Stimulated activated CD8-positive, alpha-beta memory T cell treated with anti-CD3 and anti-CD28 coated beads, Interleukin-4, amount 100 ng/mL, for 4 hours (primary cell): ENCODE measurements at places on chromosomes 6 and 20.

DNA sequence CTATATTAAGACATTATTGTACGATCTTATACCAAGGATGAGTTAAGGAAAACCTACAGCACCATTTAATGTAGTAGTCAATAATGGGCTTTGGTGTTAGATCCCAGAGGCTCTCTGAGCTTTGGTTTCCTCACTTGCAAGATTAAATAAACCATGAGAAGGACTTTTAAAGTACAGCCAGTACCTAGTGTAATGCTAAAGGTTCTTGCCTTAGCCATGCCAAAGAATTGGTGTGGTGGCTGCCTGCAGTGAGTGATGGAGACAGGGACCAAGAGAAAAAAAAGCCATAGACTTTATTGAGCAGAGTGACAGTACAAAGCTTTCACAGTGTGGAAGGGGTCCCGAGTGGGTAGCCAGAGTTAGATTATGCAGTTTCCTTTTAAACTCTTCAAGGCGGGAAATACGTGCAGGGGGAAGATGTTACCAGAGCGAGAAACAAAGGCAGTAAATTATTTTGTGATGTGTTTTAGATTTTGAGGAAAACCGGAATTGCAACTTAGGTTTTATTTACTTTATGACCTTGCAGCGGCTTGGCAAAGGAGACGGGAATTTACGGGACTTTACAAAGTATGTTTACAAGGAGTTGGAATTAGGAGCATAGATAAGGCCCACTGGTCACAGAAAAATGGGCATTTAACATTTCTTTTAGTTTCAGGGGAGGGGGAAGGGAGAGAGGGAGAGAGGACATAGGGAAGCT lies 100.4 kb downstream of the MYO6 start:
- DNase-seq, result no peak

DNA sequence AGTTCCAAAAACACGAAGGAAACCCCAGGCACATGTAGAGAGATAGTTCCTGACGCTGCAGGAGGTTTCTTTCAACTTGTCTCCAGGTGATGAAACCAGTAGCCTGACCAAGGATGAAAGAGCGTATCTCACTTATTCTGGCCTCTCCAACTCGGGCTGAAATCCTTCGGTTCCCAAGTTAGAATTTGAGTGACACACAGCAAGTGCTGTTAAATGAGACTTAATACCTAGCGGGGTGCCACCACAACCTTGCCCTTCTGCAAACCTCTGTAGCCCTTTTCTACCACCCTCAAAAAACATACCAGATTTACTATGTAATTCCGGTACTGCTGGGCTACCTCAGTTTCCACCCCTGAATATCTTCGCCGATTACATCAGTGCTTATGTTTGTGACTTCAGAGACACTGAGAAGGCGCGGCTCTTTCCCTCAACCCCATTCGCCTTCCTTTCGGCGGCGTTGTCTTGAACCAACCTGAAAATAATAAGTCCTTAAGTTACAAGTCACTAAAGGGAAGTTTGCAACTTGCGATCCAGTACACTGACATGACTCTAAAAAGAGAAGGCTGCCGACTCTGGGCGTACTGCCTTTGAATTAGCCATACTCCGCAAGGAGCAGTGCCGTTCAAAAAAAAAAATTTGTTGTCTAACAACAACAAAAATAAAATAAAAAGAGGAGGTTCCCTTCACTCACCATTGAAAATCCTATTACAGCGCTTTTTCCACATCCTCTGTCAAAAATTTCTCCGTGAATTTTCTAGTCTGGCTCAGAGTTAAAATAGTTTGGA lies 194.9 kb upstream of the ZNF184 start:
- no peak for DNase-seq

- no peak for DNase-seq
Measured at GRCh38 chr6:163490826-163491577, 76.5 kb downstream of the QKI start.

- no peak for DNase-seq
Measured at GRCh38 chr6:36685926-36686667, 7.6 kb downstream of the CDKN1A start.

DNA sequence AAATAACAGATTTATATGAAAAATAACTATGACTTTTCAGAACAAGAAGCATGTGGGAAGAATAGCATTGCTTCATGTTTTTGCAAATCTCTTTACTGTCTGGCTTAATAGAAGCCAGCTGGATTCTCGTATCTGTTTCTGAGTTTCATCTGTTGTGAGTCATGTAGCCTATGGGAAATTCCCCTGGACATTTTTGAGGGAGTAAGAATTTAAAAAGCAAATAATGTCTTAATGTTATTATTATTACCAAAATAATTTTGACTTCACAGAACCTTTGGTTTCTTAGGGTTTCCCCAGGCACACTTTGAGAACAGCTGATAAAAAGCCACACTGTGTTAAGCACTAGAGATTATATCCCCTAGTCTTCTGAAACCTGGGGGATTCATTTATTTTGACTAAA lies 75.8 kb downstream of the SYCP2L start:
- no peak for DNase-seq

GRCh38 chr20:23582293-23582692 lies 14.0 kb upstream of the CST9L start:
- DNase-seq, result no peak

DNA sequence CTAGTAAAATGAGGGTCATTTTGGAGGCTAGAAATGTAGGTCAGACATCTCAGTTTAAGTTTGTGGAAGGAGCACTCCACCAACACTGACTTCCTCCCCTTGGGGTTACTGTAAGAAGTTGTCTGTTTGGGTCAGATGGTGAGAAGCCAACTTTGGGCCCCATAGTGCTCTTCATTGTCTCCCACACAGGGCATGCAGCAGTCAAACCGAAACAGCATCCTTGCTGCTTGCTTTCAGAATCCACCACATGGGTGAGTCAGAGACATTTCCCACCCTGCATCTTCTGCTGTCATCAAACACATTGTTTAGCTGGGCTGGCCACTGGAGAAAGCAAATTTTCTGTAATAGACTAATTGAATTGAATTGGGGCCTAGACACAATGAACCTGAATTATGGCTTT lies 16.8 kb downstream of the IL17F start:
- DNase-seq, result no peak

DNA sequence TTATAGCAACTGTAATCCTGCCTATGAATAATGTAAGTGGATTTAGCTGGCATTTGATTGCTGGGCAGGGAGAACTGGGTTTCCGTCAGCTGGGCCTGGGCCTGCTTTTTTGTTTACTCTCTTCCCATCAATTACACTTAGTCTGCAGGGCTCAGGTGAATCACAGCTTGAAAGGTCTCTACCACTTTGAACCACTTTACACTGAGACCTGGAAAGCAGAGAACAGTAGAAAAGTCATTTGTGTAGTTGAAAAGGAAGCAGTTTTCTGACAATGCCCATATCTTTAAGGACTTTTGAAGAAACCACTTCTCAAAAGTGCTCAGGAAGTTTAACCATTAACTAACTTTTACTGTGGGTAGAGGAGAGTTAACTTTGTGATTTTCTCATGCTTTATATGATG lies 315.4 kb upstream of the SASH1 start:
- no peak for DNase-seq

- DNase-seq, result no peak
Measured at GRCh38 chr6:75347898-75348610, 63.5 kb upstream of the TMEM30A start.

DNA sequence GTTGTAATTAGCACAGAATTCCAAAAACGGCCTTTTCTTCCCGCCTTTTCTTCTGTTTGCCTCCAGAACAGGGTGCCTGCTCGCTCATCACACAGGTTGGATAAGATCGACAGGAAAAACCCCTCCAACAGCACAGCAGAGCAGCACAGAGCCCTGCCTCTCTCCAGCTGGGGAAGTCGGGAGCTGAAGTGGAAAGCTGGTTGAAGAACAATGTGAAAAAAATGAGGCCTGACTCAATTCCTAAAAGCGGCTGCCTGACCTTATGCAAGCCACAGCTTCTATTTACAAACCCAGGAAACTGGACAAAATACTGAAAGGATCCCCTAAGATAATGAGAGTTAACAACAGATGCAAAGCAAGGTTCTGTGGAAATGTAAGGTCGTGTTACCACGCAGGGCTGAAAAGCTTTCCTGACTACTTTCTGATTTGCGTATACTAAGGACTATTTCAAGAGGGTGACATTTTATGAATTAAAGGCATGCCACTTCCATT lies 116.9 kb downstream of the TTLL2 start:
- no peak for DNase-seq

- no peak for DNase-seq
Measured at GRCh38 chr6:168313431-168314011, 6.1 kb downstream of the DACT2 start.

- DNase-seq, result no peak
Measured at GRCh38 chr6:36444470-36444869, 1.7 kb downstream of the KCTD20 start.

DNA sequence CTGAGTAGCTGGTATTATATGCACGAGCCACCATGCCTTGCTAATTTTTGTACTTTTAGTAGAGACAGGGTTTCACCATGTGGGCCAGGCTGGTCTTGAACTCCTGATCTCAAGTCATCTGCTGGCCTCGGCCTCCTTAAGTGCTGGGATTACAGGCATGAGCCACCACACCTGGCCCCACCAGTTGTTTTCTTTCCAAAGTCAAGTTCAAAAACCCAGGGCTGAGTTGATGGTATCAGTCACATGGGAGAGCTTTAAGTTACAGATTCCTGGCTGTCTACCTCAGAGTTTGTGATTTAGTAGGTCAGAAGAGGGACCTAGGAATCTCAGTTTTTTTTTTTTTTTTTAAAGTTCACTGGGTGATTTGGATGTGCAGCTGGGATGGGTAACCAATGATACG lies 107.7 kb downstream of the SCP2D1 start:
- no peak for DNase-seq

DNA sequence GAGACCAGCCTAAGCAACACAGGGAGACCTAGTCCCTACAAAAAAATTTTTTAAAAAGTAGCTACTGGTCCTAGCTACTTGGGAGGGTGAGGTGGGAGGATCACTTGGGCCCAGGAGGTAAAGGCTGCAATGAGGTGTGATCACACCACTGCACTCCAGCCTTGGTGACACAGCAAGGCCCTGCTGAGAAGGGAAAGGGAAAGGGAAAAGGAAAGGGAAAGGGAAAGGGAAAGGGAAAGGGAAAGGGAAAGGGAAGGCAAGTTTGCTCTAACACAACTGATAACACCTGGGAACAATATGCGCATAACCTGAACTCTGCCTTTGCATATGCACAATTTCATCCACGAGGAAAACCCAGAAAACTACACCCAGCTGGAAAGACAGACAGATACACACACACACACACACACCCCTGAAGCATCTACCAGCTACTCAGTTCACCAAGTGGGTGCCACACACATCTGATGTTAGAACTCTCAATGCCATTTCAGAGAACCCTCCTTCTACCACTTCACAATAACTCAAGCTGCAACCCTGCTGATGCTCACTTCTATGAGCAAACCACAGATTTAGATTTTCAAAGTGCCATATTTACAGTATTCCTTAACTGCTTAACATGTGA lies 19.1 kb downstream of the B4GALT5 start:
- DNase-seq, result no peak

DNA sequence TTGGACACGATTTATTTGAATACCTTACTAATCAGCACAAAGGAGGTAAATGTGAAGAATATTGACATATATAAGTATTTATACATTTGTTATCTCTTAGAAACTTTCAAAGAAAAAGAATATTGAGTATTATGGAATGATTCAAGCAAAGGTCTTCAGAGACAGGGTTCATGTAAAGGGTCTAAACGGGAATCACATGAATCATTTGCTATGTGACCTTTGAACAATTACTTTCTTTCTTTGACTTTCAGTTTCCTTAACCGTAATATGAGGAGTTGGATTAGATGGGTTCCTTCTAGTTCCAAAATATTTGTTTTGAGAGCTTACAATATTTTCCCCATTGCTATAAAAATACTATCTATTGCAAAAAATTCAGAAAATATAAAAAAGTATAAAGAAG lies 14.3 kb downstream of the ENPP1 start:
- no peak for DNase-seq

GRCh38 chr20:46296526-46297250 lies 11.6 kb downstream of the CDH22 start:
- no peak for DNase-seq

GRCh38 chr6:1870932-1871331 lies 261.2 kb downstream of the FOXC1 start:
- DNase-seq, result no peak

DNA sequence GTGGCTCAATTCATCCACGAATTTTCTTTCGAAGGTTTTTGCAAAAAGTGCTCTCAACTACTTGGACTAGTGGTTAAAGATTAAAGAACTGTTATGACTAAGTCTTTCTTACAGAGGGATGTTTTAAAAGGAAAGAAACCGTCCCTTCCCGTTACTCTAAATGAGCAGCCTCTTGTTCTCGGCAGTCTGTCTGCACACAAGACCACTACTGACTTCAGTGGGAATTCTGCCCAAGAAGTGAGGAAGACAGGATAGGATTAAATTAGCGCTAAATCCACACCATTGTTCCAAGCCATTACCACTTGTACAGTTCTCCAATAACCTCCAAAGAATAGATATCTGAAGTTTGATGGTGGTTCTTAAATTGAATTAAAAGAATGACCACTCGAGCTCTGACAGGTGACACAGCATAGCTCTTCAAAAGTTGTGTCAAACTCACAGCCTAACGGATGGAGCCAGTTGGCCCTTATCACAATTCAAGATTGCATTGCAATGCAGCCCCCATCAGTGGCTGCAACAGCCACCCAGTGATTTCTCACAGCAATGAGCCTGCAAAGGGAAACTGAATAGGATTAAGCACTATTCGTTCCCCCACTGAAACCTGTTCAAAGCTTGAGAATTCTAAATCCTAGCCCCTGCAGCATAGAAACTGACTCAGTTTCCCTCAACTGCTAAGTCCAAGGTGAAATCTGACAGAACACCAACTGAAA lies 1.8 kb downstream of the EPB41L2 start:
- no peak for DNase-seq

GRCh38 chr20:20255099-20255498 lies 112.8 kb upstream of the INSM1 start:
- DNase-seq, result no peak
